ENCODE measurements at places on chromosomes 4 and X.

GRCh38 chrX:147875866-147876596, 35.7 kb upstream of the FMR1 start:
- DNase-seq: no peak

- no peak for DNase-seq
Observed at GRCh38 chr4:34170946-34171345, 2073.4 kb downstream of the ARAP2 start.

DNA sequence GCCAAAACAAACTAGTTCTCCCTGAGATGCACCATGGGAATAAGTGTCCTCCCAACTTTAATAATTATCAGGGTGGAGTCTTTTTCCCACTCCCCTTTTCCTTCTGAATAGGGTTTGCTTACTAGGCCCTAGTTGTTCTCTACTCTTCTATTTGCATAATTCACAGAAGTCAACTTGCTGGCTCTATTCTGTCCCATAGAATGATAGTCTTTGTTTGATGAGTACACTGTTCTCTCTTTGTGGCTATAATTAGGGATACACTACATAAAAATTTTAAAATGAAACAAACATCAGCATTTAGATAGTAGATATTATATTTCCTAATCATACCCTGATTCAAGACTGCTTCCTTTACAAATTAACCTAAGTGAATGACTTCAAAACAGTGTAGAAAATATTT, 10.3 kb downstream of the PDHA2 start:
- no peak for DNase-seq

- no peak for DNase-seq
Observed at GRCh38 chrX:22634751-22635150, 362.0 kb downstream of the CBLL2 start.

GRCh38 chrX:40022421-40022820, 75.3 kb downstream of the BCOR start:
- DNase-seq: no peak

- DNase-seq: no peak
Observed at GRCh38 chr4:121514443-121514842, 133.6 kb upstream of the QRFPR start.

- no peak for DNase-seq
Observed at GRCh38 chrX:96770315-96770714, 85.7 kb downstream of the DIAPH2 start.

DNA sequence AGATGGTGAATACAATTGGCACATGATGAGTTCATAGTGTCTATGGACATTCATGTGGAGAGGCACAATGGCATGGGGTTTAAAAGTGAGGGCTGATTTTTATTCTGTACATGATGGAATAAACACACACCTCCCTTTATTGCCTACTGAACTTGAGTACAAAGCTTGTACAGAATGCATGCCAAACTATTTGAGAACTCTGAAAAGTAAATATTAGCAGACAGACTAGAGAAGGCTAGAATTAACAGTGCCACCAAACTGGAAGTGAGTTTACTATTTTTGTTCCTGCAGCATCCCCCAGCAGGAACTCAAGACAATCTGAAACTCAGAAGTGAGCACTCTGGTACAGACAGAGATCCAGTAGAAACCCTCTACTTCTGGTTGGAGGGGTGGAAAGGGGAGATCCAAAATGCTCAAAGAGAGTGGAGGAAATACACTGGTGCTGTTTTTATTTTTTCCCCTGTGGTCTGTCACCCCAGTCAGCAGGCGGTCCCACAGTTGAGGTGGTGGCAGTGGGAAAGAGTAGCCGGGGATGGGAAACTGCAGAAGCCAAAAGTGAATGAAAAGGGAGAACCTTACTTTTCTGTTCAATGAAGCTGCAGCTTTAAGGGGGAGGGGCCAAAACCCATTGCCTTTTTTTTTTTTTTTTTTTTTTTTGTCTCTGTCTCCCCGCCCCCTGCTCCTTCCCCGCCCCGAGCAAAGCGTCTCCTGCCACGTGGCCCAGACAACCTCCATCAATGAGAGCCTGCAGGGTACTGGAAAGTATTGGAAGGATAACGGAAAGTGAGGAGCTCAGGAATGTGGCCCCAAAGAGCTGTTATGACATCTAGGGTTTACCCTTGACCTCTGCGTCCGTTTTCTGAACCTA, 20.5 kb downstream of the AKAP4 start:
- no peak for DNase-seq

- no peak for DNase-seq
Observed at GRCh38 chrX:147962476-147962875, 18.7 kb upstream of the FMR1NB start.

DNA sequence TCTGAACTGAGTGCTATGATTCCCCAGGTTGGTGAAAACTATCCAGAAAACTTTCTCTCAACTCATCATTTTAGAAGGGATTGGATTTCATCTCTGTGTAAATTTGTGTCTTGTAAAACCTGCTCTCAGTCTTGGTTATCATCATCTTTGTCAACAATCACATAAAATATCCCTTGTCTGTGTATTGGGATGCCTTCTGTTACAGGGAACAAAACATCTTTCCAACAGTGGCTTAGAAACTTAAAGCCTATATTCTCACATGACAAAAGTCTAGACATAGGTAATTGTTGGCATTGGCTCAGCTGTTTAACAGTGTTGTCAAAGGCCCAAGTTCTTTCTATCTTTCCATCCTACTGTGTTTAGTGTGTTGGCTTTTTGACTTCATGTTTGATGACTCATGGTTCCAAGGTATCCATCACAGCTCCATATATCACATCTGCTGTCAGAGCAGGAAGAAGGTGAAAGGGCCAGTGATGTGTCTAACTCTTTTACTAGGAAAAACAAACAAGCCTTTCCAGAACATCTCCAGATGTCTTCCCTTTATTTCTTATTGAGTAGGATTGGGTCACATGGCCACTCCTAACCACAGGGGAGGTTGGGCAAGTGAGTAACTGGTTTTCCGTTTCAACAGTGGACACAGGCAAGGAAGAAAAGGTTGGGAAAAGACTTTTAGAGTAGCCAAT, 65.0 kb downstream of the PHEX start:
- DNase-seq: no peak

GRCh38 chr4:166657261-166657660, 577.0 kb downstream of the SPOCK3 start:
- DNase-seq: no peak

- DNase-seq: no peak
Observed at GRCh38 chrX:150446995-150447394, 83.9 kb downstream of the MAMLD1 start.

DNA sequence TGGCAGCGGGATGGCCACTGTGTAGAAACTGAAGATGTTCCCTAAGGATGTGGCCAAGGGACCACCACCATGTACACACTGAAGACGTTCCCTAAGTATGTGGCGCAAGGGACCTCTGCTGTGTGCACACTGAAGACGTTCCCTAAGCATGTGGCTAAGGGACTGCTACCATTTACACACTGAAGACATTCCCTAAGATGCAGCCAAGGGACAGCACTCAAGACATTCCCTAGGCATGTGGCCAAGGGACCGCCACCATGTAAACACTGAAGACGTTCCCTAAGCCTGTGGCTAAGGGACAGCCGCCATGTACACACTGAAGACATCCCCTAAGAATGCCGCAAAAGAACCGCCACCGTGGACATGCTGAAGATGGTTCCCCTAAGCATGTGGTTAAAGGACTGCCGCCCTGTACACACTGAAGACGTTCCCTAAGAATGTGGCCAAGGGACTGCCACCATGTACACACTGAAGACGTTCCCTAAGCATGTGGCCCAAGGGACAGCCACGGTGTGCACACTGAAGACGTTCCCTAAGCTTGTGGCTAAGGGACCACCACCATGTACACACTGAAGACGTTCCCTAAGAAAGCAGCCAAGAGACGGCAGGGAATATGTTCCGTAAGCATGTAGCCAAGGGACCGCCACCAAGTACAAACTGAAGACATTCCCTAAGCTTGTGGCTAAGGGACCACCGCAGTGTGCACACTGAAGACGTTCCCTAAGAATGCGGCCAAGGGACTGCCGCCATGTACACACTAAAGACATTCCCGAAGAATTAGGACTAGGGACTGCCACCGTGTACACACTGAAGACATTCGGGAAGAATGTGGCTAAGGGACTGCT, 43.3 kb downstream of the DHRSX start:
- DNase-seq: no peak

GRCh38 chrX:19030805-19031204, 46.9 kb upstream of the PHKA2 start:
- no peak for DNase-seq

- DNase-seq: peak; percentile 99
Observed at GRCh38 chr4:140523857-140524742, at the start of gene ELMOD2. Gene ELMOD2 (plus strand): TSS chr4:140524168. CDS start chr4:140525429, 1,261 bp downstream.

- DNase-seq: no peak
Observed at GRCh38 chrX:116204932-116205331, 34.4 kb downstream of the AGTR2 start.

- no peak for DNase-seq
Observed at GRCh38 chr4:4225915-4226605, 669 bp downstream of the OTOP1 start.

GRCh38 chr4:2860391-2861348, 17.0 kb downstream of the ADD1 start:
- DNase-seq: no peak

- no peak for DNase-seq
Observed at GRCh38 chr4:15163284-15163645, 161.0 kb downstream of the CPEB2 start.

- DNase-seq: no peak
Observed at GRCh38 chrX:153226344-153227185, 47.5 kb downstream of the MAGEA1 start.

DNA sequence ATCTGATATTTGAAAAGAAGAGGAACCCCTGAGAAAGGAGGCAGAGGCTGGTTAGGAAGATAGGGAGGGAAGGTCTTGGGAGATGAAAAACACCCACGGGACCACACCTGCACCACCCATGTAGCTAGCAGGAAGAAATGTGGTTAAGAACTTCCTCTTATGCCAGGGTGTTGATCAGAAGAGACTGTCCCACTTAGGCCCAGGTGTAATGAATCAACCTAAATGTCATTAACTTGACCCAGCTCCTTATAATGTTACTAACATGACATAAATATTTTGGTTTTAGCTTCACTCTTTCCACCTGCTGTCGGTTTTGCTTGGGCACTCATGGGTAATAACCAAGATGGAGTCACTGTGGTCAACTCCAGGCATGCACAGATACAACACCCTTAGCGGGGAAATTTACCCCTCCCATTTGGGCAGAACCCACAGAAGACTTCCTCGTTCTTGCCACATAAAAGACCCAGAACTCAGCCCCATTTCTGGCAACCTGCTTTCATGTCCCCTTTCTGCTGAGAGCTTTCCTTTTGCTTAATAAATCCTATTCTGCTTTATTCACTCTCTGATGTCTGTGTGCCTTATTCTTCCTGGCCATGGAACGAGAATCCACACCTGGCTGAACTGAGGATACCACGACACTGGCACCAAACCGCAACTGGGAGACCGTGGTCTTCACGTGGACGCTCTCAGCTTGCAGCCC, 46.8 kb downstream of the ZNF141 start:
- no peak for DNase-seq

- DNase-seq: no peak
Observed at GRCh38 chr4:184734758-184735157, 862 bp upstream of the CENPU start.

DNA sequence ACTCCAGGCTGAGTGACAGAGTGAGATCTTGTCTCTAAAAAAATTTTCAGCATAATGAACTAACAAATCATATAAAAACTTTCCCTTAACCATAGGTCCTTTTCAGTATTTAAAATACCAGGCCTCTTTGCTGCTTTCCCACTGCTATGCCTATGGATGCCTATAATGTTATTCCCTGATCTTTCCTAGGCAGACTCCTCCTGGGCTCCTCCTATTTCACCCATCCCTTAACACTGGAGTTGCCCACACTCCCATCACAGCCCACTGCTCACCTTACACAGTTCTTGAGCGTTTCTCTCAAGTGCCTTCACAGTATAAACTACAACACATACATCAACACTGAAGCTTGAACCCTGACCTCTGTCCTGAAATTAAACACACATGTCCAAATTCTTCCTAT, 31.6 kb downstream of the PAPSS1 start:
- DNase-seq: no peak

DNA sequence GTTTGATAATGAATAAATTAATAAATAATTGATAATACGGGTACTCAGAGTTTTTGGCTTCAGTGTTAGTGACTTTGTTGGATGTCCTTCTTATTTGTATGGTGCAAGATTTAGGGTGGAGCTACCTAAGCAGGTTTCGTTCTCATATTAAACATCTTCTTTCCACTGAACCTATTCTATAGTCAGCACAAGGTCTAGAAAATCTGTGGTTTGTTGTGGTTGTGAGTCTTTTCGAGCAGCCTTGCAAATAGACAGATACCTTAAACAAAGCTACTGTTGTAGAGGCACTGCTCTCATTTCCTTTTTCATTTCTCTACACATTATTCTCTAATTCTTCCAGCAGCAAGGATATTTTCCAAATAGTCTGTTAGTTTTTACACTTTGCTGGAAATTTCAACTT, 38.1 kb upstream of the SPANXD start:
- no peak for DNase-seq

Data from T-helper 2 cell (primary cell).